Urinary bladder (tissue), 4 donors: ENCODE measurements at places on chromosomes 3 and 15.

GRCh38 chr3:117483839-117484238 is 774.3 kb downstream of the TUSC7 start:
- no peak for DNase-seq

GRCh38 chr3:170496026-170496867 is 77.6 kb downstream of the CLDN11 start:
- DNase-seq = no peak

DNA sequence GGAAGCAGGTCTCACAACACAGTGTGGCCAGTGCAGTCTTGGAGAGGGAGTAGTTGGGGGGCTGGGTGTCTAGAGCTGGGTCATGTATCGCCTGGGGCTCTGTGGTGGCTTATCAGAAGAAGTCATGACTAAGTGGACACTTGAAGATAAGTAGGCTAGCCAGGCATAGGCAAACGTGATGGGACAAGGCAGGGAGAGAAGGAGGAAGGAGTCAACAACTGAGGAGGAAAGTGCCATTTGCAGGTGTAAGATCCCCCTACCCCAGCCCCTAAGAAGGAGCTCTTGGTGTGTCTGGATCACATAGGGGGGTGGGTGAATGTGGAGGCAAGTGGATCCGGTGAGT is 352.3 kb downstream of the LRTM1 start:
- DNase-seq = no peak

GRCh38 chr3:61648481-61648880 is 87.1 kb downstream of the PTPRG start:
- DNase-seq = no peak

GRCh38 chr3:179116816-179117215 is 31.3 kb upstream of the PIK3CA start:
- no peak for DNase-seq

- no peak for DNase-seq
These were observed 190.8 kb downstream of the SUCLG2 start for GRCh38 chr3:67463656-67464055.

DNA sequence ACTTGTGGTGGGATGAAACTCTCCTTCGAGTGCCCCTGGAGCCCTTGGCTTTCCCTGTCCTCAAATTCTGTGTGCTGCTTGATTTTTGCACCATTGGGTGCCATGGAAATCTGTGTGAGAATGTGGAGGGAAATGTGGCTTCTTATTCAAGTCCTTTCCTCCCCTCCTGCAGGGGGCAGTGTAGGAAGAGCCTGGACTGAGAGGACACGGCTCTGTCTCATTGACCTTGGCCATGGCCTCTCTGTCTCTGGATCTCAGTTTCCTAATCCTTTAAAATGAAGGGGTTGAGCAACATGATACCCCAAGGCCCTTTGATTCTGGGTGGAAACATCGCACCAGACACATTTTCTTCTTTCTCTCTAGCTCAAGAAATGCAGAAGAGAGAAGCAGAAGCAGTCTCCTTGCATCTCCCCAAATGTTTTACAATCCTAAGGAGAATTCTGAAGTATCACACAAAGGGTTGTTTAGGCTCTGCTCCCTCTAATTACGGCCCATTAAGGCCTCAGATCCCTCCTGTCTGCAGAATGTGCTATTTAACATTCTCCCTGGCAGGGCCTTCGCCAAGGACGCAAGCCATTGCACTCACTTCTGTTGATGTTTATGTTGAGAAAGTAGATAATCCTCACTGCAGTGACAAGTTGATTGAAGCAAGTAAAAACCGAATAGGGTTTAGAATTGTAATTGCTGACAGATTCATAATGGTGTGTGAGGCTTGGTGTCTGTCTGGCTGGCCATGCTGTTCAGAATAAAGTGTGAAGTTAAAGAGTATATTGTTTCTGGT is 169.1 kb downstream of the TPRG1 start:
- DNase-seq = no peak

DNA sequence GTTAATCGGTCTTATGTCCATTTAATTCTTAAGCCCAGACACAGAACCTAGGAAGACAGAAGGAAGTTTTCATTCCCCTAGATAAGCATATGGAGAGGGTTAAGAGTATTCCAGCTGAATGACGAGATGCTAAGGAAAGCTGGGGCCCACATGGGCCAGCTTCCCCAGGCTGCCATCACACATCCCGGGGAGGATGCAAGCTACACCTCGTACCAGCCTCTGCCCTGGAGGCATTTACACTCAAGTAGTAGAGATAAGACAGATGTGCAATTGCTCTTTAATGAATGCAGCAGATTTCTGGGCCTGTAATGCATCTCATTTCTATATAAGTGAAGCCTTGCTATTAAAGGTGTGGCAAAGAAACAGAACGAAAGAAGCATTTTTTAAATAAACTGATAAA is 144.5 kb downstream of the MEX3B start:
- no peak for DNase-seq

DNA sequence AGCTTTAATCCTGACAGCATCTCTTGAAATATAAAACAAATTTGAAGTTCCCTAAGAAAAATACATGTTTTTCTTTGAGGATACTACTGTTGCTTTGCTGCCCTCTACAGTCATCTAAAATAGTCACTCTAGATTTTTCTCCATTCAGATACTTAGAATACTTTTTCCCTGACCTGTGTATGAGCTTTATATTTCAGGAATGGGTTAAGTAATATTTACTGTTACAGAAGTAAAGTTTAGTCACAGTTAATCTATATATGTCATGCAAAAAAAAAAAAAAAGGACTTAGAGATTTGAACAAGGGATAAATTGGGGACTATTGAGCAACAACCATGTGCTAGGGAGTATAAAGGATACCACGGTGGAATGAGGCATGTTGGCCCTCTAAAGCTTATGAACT is 8.8 kb downstream of the NECTIN3 start:
- DNase-seq = no peak

DNA sequence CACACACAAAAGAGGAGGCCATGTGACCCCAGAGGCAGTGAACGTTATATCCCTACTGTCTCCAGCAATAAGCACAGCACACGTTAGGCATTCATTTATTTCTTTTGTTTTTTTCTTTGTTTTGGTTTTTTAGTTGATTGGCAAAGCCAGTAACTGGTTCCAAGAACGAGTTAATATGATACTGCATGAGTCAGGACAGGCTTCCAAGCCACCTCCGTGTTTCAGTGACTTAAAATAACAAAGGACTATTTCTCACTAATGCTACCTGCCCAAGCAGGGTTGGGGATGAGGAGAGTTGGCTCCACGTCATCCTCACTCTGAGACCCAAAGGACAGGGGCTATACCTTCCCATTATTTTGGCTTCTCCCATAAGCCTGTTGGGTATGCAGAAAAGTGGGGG is 130.5 kb downstream of the ST8SIA2 start:
- DNase-seq = no peak

- DNase-seq = no peak
These were observed 33.6 kb downstream of the MORF4L1 start for GRCh38 chr15:78906316-78906620.

DNA sequence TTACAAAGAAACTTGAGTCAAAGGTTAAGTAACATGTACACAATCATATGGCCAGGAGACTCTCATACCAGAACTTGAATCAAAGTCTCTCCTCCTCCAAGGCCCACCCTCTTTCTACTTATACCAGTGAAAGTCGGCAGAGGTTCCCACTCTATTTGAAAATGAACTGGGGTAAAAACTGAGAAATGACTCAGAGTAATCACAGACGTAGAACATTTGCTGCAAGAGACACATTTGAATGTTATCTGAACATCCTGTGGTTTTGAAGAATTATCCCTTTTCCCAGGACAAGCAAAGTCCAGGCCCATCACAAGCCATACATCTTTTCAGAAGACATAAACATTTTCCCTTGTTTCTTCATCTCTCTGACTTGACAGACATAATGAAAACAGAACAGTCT is 55.8 kb downstream of the SHOX2 start:
- no peak for DNase-seq

DNA sequence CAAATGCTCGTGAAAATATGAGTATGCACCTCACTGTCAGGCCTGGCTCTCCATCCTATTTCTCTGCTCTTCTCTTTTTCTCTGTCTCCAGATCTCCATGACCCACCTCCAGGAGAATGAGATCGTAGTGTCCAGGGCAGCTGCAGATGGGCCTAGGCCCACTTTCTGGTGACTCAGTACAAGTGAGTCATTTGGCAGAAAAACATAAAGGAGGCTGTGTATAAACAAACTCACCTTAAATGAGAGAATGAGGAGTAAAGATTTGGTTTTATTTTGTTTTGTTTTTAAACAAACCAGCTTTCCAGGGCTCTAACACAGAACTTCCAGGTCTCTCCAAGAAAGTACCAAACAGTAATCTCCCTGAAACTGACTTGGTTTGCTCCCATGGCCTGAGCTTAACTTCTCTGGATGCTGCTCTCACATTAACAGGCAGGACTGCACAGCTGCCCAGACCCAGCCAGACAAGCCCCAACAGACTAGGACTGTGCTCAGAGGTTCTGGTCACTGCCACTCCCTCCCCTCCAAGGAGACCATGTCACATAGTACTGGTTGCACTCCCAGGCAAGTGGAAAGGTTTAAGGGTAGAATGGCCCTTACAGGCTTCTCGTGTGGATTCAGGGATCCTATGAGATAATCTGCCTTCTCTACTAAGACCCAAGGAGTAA is 1.5 kb upstream of the HEG1 start:
- no peak for DNase-seq

DNA sequence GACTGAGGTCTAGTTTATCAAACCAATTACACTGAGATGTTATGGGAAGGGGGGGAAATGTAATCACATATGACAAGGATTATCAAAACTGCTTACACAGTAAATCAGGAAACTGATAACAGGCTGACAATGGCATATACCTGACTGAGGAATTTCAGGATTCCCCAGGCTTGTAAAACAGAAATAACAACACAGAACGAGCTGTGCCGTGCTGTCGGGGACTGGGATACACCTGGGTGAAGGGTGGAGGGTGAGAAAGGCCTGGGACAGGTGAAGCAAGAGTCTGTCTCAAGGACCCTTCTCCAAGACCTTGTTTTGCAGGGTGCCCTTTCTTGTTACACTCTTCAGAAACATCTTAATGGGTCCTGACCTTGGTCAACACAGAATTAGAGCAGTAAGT is 29.4 kb downstream of the RORA start:
- no peak for DNase-seq

DNA sequence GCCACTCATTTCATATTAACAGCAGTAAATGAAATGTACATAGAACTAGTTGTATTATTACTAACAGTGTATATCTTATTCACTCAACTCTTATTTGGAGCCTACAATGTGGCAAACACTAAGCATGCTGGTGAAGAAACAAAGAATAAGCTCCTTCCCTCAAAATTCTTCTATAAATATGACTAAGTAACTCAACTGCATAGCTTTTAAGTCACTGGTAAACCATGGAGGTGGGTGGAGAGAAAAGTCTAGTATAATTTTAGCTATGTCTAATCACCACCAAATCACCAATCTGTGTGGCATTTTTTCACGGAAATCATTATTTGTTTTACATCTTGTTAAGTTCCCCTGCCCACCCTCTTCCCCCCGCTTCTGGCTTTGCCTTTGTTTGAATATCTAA is 17.5 kb downstream of the COPS2 start:
- DNase-seq = no peak

GRCh38 chr3:152345233-152345632 is 76.5 kb downstream of the MBNL1 start:
- DNase-seq = no peak

DNA sequence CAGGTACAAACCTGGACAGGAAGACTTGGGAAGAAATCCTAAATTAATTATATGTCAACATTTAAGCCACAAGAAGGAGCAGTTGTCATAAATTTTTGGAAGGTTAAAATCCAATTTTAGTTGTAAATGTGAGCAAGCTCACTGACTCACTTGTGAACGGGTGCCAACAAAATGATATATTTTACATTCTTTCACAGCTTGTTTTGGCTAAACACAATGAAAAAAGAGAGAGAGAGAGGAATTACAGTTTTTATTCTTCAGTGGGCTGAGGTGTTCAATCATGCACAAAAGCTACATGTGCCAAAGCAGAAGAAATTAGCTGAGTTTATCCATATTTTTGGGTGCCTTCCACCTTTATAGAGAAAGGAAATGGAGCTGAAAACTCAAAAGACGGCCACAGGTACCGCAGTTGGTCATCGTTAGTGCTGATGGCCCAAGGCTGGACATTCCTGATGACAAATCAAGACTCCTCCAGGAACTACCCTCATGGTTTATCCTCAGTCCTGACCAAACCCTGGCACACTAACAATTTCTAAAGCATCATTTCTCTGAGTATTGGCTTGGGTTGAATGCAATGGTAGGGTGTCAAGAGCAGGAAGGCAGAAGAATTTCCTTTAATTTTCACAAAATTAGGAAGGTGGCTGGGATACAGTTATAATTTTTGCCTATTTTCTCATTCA is 37.6 kb upstream of the WNT5A start:
- no peak for DNase-seq

GRCh38 chr15:37695719-37696118 is 238.7 kb upstream of the TMCO5A start:
- no peak for DNase-seq

DNA sequence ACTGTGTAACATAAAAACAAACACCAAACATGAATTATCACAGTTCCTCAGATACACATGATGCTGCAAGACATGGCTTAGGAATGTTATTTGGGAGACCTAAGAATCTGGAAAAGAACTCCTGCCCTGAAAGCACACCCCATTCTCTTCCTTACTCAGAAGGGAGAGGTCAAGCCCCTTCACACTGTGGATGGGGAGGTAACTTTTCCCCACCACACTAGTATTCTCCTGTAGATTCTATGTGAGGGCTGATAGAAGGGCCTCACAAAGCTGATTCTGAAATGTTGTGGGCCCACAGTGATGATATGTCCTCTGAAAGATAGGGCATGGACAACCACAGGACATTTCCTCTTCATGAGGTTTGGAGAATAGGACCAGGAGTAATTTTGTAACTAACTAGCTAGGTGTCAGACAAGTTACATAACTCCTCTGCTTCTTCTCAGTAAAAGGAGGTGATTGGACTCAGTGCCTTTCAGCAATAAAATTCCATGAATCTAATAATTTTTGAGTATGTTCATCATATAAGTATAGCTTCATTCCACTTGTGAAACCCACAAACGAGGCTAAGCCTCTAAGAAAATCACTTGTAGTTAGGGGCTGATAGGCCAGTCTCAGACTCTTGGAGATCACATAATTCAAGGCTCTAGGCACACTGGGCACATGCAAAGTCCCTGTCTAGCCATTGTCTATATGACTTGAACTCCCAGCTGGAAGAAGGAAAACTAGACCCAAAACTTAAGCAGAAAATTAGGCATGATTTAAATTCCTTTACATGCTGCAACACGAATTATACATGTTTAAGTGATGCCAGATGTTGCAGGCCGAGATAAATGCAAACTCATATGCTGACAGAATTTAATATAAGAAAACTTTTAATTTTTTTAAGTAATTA is 7.5 kb downstream of the PTX3 start:
- no peak for DNase-seq

GRCh38 chr15:34818526-34818925 is 23.2 kb upstream of the ACTC1 start:
- DNase-seq = no peak

DNA sequence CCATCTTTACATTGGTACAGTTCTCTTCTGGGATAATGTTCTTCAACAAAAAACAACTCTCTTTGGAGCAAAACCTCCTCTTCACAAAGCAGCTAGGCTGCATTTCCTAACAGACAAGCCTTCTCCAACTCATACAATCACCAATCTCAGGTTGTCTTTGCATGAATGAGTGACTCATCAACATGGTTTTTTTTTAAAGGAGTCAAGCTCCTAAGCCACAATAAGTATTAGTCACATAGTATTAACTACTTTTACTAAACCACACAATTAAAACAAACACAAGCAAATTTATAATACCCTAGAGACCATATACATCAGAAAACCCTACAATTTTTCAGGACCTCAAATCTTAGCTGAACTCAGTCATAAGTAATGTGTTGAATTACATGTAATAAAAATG is 137.4 kb downstream of the TBC1D5 start:
- no peak for DNase-seq

GRCh38 chr15:63678393-63678792 is 81.2 kb downstream of the FBXL22 start:
- DNase-seq = no peak
